ENCODE measurements at places on chromosomes 7 and 10. TPM values are rescaled to one million over a fixed set of nuclear protein-coding genes. Genes with fewer than 3 reads are reported as not detected.

Gene BAMBI
- 0.09 TPM for polyA plus RNA-seq

Gene OR2A7
- not detected for polyA plus RNA-seq

Gene ZMYND11
- polyA plus RNA-seq = 8.8 TPM

Gene SLC26A5
- not detected for polyA plus RNA-seq

Gene PDZD7
- 0.36 TPM for polyA plus RNA-seq

Gene PPRC1
- 1.1 TPM for polyA plus RNA-seq

Gene GIMAP6
- 57.0 TPM for polyA plus RNA-seq

Gene GOT1
- 8.2 TPM for polyA plus RNA-seq

Gene TMEM213
- polyA plus RNA-seq = not detected

Gene CCDC3
- polyA plus RNA-seq = not detected

Gene GNAT3
- not detected for polyA plus RNA-seq

Gene TEX36
- polyA plus RNA-seq = not detected

Gene VTI1A
- polyA plus RNA-seq = 25.4 TPM

Gene GPR26
- polyA plus RNA-seq = not detected

Gene EBLN1
- polyA plus RNA-seq = not detected

GRCh38 chr10:804191-804781 is 114.8 kb upstream of the DIP2C start:
- DNase-seq = no peak

DNA sequence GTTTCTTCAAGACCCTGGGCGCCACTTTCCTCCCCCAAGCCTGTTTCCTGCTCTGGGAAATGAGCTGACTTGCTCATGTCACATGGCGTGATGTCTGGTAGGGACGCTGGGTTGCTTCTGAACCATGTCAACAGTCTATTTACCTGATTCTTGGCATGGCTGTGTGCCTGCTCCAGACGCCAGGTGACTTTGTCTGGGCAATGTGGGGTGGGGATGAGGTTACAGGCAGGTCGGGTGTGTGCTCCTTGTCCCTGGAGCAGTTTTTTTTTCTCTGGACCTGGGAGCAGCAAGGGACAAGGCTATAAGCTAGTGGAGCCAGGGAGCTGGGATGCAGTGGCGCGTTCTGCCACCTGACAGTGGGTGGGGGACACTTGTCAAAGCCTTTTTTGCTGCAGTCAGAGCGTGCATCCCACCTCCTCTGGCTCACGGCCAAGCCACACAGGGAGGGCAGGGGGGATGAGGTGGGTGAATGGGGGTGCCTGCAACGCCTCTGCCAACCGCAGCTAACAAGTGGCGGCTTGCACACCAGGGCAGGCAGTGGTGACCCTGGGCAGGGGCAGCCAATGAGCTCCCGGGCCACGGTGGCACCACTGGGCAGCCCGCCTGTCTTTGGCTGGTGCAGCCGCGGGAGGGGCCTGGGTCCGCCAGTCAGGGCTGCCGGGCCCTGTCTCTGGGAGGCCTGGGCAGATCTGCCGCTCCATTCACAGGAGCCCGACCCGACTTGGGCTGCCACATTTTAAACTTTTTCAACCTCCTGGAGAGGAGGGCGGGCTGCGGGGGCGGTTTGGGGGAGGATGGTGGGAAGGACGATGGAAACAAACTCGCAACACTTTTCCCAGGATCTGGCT is 22.9 kb downstream of the DNAJB12 start:
- peak; percentile 90 for DNase-seq

- no peak for DNase-seq
Observed at GRCh38 chr10:56317603-56318002, 43.5 kb downstream of the ZWINT start.

DNA sequence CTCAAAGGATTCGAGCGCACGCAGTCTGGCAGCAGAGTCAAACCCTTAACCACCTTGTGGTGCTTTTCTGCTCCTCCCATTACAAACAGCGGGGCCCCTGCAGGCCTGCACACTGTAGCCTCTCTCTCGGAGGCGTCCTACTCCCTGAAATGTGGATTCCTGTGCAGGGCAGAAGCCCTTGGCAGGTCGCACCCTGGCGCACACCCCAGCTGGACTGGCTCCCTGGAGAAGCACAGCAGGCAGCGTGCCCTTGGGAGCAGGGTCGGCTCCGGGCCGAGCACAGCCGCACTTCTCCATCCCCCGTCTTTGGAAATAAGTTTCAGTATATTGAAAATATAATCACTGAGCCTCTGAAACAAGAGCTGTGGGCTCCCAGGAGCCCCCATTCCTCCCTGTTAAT is 144.1 kb downstream of the C10orf105 start:
- no peak for DNase-seq

DNA sequence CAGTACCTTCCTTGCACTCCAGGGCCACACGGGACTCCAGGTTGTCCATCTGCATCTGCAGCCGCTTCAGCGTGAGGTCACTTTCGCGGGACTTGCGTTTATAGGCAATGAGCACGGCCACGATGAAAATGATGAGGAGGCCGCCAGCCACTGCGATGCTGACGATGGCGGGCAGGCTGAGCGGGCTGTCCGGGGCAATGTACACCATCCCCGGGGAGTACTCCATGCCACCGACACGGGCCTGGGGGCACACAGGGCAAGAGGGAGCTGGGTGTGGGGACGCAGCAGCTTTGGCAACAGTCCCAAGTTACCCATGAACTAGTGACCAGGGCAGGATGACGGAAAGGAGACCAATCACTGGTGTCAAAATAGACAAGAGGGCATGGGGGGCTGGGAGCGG is 396.6 kb downstream of the PLXNA4 start:
- no peak for DNase-seq

DNA sequence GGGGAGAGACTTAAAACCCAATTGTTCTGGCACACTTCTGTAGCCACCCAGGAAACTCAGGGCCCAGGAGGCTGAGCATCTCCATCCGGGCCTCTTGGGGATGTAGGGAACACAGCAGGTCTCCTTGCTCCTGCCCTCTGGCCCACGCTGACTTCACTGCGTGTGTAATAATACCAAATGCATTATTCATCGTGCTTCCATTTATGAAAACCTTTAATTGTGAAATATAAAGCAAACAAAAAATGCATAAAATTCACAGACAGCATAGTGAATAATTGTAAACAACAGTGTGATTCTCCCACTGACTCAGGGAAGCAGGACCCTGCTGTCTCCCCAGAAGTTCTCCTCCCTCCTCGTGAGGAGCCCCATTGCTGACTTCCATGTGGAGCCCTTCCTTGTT is 70.3 kb upstream of the SHH start:
- DNase-seq = no peak

GRCh38 chr10:78798976-78799730 is 269.6 kb upstream of the ZMIZ1 start:
- no peak for DNase-seq

GRCh38 chr7:159040912-159041711 is 103.6 kb downstream of the VIPR2 start:
- DNase-seq = no peak

- no peak for DNase-seq
Observed at GRCh38 chr7:133959505-133959904, 167.6 kb upstream of the LRGUK start.

DNA sequence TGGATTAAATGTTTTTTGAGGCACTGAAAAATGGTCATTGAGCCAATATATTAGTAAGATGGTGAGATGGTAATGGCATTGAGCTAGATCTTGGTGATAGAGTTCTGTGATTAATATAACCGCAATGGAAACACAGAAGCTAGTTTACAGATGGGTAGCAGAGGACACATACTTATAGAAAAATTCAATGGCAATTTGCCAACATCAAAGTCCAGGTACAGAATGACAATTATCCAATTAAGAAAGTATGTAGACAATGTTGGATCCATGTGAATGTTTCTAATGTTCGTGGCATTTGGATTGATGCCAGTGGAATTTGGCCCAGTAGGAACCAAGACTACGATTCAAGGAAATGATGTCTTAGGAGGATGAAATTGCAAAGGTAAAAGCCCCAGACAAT is 187.8 kb downstream of the GNAT3 start:
- no peak for DNase-seq

GRCh38 chr10:79304479-79305087 is 42.7 kb upstream of the PPIF start:
- DNase-seq = no peak

DNA sequence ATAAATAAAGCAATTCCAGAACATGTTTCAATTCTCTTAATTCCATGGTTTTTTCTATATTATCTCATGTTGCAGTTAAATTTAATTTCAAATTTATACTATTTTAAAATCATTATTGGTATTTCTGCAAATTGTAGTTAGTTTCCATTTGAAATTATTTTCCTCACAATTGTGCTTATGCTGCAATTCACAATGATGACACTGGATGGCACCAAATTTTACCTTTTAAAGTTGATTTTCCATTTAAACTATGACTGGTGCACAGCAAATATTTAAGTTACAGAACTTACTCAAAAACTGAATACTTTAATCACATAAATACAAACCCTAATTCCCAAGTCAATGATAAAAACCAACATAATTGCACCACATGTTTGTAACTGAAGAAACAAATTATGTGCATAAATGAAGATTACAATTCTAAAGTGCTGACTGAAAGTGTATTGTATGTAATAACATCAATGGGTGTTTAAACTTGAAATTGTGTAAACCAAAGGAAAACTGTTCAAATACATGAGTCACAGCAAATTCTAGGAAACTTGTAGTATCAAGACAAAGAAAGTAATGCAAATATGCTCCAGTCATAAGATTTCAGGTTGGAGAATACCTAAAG is 75.3 kb upstream of the AASS start:
- no peak for DNase-seq

DNA sequence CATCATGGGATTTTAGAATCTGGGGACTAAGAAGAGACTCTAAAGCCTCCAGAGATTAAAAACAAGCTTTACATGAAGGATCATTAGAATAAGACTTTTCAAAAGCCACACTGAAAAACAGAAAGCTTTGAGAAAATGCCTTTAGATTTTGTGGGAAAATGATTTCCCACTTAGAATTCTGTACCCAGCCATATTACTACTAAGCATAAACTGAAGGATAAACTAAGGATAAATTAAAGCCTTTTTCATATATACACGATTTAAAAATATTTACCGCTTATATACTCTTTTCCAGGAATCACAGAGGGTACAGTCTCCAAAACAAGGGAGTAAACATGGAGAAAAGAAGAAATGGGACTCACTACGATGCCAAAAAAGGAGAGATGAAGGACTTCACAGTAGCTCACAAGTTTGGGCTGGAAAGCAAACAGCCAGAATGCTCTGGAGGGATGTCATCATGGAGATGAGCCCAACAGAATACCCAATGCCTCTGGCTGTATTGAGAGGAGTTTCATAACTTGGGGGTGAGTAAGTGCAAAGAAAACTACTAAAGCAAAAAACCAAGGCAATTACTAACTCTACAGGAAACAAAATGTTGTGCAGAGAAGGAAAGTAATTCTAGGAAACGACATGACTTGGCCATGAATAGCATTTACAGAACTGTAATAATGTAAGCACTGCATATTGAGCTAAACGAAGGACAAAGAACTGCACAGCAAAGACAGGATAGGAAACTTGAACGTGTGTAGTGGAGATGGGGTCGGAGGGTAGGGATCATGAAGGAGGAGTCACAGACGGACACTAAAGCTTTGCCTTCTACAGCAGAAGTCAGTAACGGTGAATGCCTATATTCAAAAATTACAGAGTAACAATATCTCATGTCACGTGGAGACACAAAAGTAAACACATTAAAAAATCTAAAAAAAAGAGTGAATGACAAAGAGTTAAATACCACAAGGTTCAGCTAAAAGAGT is 61.4 kb upstream of the ASAH2 start:
- no peak for DNase-seq

- DNase-seq = no peak
Observed at GRCh38 chr10:102775201-102775934, 31.6 kb downstream of the WBP1L start.

- DNase-seq = no peak
Observed at GRCh38 chr7:93427107-93427506, 147.4 kb downstream of the CALCR start.

- DNase-seq = no peak
Observed at GRCh38 chr7:99036546-99037111, 107.3 kb downstream of the SMURF1 start.

DNA sequence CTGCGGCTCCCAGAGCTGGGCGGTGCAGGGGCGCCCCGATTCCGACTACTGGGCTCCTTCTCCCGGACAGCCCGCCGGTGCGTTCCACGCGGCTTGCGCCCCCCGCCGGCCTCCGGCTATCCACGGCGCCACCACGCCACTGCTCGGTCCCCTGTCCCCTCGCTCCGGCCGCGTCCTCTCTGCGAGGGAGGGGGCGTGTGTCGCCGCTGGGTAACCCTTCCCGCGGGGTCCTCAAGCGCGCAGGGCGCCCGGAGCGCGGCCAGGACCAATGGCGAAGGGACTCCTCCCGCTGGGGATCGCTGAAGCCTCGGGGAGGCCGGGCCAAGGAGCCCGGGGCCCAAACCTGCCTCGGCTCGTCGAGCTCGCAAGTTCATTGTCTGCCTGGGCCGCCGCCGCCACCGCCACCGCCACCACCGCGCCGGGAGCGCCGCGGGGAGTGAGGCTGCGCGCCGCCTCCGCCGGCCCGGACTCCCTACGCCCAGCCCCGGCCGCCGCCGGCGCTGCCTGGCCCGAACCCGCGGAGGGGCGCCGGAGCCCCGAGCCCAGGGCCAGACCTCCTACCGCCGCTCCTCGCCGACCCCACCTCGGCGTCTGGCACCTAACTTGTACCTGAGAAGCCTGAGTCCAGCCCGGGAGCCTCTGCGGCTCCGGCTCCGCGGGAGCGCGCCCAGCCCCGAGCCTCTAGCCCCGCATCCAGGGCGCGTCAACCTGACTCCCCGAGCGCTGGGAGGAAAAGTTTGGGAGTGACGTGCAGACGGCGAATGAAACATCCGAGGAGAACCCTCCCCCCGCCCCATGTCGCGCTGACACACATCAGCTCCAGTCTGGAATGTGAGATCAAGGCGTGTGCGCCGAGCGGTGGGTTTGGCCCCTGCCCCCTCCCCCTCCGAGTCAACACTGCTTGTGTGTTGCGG is at the start of gene CHST15:
Gene CHST15 (minus strand): TSS at position 739 of the 914 bp plus-strand sequence. CDS start 47,386 bp downstream, outside the sequence.
- peak; percentile 71 for DNase-seq
